Ovary (tissue), 10 donors: ENCODE measurements at places on chromosomes 13 and 19.

DNA sequence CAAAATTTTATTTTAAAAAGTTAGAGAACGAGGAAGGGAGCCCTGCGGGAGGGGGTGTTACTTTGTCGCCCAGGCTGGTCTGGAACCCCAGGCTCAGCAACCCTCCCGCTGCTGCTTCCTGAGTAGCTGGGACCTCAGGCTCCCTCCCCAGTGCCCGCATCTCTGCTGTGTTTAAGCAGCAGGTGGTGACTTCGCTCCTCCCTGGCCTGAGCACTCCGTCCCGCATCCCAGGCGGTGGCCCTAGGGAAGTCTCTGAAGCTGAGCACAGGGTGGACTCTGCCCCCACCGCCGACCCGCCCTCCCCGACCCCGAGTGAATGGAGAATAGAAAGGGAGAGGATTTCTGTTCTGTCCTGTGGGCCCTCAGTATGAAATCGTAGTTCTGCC, 30.5 kb downstream of the ZNF701 start:
- DNase-seq, result no peak

DNA sequence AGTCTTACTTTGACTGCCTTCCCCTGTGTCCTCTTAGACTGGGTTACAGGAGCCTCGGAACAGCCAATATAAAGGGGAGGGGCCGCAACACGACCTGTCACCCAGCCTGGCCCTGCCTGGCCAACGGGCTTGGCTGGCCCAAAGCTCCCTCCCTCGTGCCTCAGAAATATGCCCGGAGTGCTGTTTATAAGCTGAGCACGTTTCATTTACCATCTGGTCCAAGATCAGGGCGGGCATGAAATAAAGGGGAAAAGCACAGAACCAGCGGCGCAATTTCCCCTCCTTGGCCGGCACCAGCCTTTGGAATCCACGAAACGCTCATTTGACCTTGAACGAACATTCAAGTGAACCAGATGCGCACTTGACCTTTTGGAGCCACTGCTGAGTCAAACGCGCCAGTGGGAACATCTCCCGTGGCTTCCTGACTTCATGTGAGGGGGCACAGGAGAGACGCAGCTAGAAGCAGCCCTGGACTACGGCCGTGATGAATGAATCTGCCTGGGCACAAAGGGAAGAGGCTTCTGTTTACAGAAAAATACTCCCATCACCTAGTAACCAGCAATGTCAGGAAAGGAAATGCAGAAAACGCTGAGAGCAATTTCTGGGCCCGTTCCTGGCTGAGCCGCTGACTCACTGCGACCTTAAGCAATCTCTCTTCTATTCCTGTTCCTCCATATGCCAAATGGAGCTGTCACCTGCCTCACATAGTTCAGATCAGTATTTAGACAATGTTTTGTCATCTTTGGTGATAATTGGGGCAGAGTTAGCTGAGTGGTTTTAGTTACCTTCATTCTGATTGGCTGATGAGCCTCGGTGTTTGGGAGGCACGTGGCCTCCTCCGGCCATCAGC, 53.3 kb downstream of the RFX2 start:
- peak; percentile 82 for DNase-seq

DNA sequence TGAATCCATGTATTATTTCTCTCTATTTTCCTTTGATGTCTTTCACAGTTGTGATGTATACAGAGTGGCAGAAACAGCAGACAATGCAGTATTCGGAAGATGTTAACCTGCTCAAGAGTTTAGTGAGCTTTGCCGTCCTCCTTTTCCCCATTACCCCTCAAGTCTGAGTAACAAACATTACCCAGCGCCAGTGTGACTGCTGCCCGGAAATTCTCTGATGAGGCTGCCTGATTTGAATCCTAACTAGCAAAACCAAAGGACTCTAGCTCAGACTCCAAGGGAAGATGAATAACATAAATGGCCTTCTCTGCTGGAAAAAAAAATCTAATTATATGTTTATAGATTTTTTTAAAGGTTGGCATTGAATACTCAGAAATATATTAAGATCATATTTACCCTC, 247.3 kb upstream of the SOX21 start:
- DNase-seq, result no peak

- DNase-seq, result peak; percentile 35
These were observed 3.8 kb downstream of the MZF1 start for GRCh38 chr19:58569191-58569942.

DNA sequence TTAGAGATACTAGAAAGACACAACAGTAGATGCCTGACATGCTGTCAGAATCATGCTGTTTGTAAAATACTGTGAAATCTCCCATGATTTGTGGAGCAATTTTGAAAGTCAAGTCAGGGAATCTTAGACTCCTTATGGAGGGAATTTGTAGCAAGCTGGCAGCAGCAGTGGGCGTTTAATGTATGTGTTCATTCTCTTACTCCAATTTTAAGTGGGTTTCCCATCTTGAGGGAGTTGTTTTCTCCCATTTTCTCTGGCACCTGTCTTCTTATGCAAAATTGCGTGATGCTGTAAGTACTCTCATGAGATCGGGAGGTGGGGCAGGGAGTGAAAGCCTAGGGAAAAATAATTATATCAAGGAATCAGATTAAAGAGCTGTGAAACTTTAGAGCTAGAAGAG, 16.0 kb upstream of the GTF2F2 start:
- no peak for DNase-seq

DNA sequence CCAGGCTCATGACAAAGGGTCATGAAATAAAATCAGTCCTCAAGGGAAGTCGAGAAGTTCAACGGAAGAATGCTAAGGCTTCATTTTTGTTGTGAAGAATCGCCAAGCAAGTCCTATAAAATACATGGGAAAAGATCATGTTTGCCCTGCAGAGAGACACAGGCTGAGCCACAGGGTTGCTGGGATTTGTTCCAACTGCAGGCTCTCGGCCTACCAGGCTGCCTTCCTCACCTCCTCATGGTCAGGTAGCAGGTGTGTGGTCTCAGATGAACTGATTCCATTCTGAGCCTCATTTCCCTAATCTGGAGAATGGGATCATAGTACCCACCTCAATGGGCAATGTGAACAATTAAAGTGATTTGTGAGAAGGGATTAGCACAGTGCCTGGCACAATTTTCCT, 114.9 kb upstream of the SPATA13 start:
- DNase-seq, result no peak

- DNase-seq, result no peak
These were observed 105.6 kb downstream of the SPRY2 start for GRCh38 chr13:80235166-80235966.

GRCh38 chr19:23075031-23075733, 41.6 kb upstream of the ZNF730 start:
- peak; percentile 72 for DNase-seq

DNA sequence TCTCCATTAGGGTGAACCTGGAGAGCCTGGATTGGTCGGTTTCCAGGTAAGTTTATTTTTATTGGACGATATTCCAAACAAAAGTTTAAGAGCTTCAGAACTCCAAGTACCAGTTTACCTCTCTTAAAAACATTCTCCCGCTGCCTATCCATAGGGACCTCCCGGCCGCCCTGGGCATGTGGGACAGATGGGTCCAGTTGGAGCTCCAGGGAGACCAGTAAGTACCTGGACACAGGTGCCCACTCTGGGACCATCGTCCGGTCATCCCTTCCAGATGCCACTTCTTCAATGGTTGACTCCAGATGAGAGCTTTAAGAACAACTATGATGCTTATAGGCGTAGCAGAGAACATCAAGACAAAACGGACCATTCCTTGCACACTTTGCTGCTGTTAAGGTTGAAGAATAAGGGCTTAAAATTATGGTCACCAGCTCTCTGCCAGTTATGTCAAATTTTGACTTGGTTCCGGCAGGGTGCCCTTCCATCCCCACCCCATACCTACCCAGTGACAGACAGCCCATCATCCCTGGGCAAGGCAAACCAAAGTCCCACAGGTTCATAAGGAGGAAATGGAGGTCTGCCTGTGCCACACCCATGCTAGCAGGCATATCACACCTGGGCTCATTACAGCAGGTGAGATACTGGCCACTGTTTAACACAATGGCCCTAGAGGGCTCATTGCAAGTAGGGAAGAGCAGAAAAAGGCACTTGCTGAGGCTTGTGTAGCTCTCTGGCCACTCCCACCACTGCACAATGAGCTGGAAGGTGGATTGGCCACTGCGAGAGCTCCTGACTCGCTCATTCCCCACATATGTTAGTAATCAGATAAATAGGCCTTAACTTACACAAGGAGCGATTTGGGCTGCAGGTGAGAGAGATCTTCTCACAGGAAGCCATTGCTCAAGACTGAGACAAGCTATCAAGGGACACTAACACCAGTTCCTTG, 123.6 kb downstream of the COL4A2 start:
- no peak for DNase-seq

DNA sequence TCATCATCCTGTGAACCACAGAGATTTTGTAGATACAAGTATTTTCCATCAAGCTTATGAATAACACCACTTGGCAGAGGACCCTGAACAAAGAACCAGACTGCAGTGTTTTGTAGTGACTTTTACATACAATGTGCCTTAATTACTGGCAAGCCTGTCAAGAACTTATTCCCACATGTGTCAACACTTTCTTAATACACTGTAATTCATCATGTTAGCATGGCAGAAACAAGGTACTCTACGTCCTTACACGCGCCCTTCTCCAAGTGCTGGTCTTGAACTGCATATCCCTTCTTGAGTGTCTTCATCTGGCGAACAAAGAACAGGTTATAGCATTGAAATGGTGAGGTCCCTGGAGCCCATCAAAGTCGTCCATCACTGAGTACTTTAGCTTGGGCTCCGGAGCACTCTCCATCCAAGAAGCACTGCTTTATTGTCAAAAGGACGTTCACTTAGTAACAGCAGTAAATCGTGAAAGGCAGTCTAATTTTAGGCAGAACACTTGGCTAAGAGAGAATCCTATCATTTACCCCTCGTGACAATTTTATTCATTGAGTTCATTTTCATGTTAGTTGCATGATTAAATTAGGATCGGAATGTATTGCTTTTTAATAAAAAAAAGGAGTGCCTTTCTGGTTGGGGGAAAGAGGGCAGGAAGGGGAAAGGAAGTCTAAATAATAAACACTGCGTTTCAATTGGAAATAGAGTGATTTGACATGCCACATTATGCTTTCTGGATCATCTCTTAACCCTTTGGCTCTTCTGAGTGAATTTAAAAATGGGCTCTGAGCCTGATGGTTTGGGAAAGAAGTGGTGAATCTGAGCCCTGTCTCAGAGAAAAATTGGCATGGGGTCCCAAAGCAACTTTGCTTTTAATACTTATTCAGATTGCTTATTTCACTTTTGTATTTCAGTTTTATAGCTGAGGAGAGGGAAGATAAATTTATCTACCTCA, 376.1 kb downstream of the DLEU7 start:
- no peak for DNase-seq

GRCh38 chr13:25886438-25887214, 165.2 kb downstream of the SHISA2 start:
- no peak for DNase-seq

DNA sequence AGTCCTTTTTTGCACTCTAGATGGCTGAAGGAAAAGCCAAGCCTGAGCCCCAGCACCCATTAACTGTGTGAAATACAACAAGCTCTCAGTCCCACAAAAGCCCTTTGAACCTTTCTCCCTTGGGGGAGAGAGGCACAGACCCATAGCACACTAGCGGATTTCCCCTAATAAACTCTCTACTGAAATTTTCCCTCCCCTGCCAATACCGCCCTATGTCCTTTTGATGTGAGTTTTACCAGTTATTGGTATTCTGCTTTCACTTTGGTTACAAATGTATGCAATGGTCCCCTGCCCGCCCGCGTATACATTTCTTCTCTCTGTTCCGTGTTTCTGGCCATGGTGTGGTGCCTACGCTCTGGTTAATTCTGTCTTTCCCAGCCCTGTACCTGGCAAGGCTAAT, 54.0 kb upstream of the MYO16 start:
- DNase-seq, result no peak

DNA sequence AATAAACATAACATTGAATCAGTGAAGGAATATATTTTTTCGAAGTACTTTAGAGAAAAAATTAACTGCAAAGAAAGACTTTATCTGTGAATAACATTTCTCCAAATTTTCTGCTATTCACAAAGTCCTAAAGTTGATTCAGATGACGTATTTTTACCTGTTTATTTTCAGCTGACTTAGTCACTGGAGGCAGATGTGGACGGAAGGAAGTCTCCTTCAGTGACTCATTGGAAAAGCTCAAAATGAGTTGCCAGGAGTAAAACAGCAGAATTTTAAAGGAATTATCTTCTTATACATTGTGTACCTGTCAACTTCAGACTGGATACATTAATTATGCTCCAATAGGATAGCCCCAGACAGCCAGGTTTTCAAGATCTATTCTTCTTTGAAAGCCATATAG, 679.3 kb upstream of the GPC6 start:
- DNase-seq, result no peak

- DNase-seq, result no peak
These were observed 55.6 kb upstream of the ALOX5AP start for GRCh38 chr13:30679483-30680330.

GRCh38 chr13:110559986-110560385, 1.5 kb downstream of the RAB20 start:
- no peak for DNase-seq

- no peak for DNase-seq
These were observed 96.3 kb downstream of the VWA8 start for GRCh38 chr13:41864658-41865057.

DNA sequence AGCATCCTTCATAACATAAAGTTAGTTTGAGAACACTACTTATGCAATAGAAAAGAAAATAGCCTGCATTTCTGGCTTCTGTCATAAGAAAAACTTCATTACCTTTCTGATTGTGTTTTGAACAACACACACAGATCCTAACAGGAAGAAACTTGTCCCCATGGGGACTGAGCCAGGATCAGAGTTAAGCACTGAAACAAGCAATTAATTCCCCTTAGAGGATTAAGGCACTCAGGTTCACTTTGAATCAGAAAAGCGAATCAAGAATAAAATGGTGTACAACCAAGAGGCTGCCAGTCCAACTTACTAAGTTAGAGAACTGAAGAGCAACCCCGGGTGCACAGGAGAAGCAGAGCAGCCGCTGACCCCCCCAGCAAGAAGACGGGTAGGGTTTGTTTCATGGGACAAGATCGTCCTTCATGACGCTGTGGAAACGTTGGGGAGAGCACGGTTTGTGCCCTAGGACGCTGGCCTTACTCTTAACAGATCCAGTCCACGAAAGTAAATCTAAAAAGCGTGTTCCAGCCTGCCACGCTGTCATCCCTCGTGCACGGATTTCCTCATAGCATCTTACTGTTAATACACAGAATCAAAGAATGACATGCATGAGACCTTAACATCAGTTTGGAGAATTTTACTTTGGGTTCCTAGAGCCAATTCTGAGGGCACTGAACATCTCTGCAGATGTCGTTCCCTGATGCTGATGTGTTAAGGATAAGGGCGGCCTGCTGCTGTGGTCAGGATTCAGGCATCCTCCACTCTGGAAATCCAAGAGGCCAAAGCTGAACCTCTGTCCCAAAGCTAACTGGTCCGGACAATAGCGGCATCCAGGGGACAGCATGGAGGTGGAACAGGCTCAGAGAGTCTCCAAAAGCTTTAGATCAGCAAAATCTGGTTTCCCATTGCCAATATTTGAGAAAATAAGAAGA, 46.4 kb downstream of the GGACT start:
- no peak for DNase-seq

- DNase-seq, result no peak
These were observed 80.1 kb downstream of the ESD start for GRCh38 chr13:46716821-46717220.

DNA sequence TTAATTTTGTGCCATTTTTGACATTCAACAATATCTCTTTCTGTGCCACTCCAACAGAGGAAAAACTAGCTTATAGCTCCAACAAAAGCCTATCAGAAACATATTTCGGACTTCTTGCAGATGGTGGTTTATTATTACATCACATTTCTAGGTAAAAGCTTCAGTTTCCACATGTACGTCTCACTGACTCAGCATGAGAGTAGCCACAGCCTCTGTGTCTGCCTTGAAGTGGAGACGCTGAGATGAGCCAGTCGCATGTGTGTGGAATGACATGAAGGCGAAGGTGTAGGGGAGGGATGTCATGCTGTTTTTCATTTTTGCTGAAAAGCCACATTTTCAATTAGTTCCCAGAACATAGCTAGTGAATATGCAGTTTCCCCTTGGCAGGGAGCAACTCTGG, 598.6 kb downstream of the EFNB2 start:
- no peak for DNase-seq
